ENCODE measurements at places on chromosomes 7 and 10. TPM values are rescaled to one million over a fixed set of nuclear protein-coding genes. Genes with fewer than 3 reads are reported as not detected.
A peak's percentile ranks its signal among the peaks of the same experiment; 100 is the strongest.

- H3K27me3 ChIP-seq = no peaks in the 10 kb centered on the region
- H3K36me3 ChIP-seq = no peaks in the 10 kb centered on the region
- no peak for DNase-seq
- no peak overlapping the region for H3K4me3 ChIP-seq
Measured at GRCh38 chr10:9244864-9245263, 1190.4 kb downstream of the GATA3 start.

GRCh38 chr7:142451296-142451695 is 193.4 kb upstream of the PRSS58 start:
- no peak overlapping the region for H3K4me3 ChIP-seq
- H3K4me1 ChIP-seq = no peaks in the 10 kb centered on the region
- no peak overlapping the region for H3K27ac ChIP-seq
- no peak for DNase-seq
- no peaks in the 10 kb centered on the region for H3K36me3 ChIP-seq
- no peaks in the 10 kb centered on the region for H3K27me3 ChIP-seq

DNA sequence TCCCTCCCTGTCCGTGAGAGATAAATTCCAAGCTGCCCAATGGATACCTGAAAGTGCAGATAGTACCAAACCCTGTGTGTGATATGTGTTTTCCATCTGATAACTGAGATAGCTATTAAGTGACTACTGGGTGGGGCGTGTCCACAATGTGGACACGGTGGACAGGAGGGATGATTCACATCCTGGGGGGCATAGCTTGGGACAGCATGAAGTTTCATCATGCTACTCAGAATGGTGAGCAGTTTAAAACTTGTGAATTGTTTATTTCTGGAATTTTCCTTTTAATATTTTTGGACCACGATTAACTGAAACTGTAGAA is 158.6 kb downstream of the CREB5 start:
- H3K4me3 ChIP-seq = no peak overlapping the region
- H3K27ac ChIP-seq = no peak overlapping the region
- H3K27me3 ChIP-seq = no peaks in the 10 kb centered on the region
- H3K4me1 ChIP-seq = peaks cover 3% of the 10 kb centered on the region
- no peak for DNase-seq
- H3K36me3 ChIP-seq = no peaks in the 10 kb centered on the region

DNA sequence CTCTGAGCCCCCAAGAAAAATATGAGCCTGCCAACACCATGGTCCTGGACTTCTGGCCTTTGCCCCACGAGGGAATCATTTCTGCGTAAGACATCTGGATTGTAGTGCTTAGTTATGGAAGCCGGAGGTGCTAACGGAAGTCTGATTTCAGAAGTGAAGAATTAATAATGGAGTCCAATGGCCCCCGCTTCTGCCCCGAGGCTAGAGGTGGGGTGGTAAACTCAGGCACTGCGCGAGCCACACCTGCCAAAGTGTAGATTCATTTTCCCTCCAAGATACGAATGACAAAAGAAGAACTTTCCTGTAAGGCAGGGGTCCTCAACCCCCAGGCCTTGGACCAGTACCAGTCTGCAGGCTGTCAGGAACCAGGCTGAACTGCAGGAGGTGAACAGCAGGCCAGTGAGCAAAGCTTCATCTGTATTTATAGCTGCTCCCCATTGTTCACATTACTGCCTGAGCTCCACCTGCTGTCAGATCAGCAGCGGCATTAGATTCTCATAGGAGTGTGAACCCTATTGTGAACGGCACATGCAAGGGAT is 22.3 kb downstream of the CNPY1 start:
- H3K4me3 ChIP-seq = no peak overlapping the region
- DNase-seq = no peak
- H3K36me3 ChIP-seq = no peaks in the 10 kb centered on the region
- H3K27ac ChIP-seq = no peak overlapping the region
- H3K27me3 ChIP-seq = peaks cover 62% of the 10 kb centered on the region

DNA sequence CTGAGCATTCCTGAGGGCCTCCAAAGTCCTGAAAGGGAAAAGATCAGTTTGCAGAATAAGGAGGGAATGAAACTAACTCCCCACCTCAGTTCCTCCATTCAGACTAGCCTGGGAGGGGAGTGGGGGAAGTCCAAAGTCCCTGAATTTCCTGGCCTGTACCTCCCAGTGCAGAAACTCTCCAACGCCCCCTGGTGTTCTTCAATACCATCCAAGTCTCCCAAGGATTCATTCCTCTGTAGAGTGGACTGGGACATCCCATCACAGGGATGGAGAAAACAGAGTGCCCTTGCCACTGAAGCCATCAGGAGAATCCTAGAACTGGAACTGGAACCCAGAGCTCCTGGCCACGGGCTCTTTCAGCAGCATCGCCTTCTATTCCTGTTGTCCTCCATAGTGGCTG is 1.6 kb upstream of the COL13A1 start:
- H3K36me3 ChIP-seq = no peaks in the 10 kb centered on the region
- H3K27ac ChIP-seq = no peak overlapping the region
- DNase-seq = peak; percentile 87
- H3K4me1 ChIP-seq = no peaks in the 10 kb centered on the region
- H3K27me3 ChIP-seq = no peaks in the 10 kb centered on the region

DNA sequence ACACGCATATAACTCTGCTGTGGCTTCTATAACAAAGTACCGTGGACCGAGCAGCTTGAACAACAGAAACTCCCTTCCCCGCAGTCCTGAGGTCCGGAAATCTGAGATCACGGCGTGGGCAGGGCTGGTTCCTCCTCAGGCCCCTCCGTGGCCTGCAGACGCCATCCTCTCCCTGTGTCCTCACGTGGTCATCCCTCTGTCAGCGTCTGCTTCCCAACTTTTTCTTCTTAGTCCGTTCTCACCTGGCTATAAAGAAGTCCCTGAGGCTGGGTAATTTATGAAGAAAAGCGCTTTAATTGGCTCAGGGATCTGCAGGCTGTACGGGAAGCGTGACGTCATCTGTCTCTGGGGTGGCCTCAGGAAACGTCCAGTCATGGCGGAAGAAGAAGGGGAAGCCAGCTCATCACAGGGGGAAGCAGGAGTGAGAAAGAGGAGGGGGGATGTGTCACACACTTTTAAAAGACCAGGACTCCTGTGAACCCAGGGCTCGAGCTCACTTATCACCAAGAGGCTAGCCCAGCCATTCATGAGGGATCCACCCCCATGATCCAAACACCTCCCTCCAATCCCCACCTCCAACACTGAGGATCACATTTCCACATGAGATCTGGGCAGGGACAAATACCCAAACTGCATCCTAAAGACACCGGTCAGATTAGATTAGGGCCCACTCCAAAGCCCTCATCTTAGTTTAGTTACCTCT is 91.2 kb upstream of the INSIG1 start:
- no peaks in the 10 kb centered on the region for H3K36me3 ChIP-seq
- peaks cover 8% of the 10 kb centered on the region for H3K27me3 ChIP-seq
- peak; percentile 62 for DNase-seq
- H3K4me3 ChIP-seq = peak overlapping the region; percentile 50
- no peaks in the 10 kb centered on the region for H3K4me1 ChIP-seq

GRCh38 chr7:135405969-135406368 is 103.9 kb downstream of the CNOT4 start:
- H3K4me3 ChIP-seq = no peak overlapping the region
- DNase-seq = no peak
- H3K27me3 ChIP-seq = no peaks in the 10 kb centered on the region

- H3K27ac ChIP-seq = peak overlapping the region; percentile 37
- peak; percentile 72 for DNase-seq
- no peaks in the 10 kb centered on the region for H3K27me3 ChIP-seq
Measured at GRCh38 chr7:151705636-151706276, 171.2 kb downstream of the PRKAG2 start.

DNA sequence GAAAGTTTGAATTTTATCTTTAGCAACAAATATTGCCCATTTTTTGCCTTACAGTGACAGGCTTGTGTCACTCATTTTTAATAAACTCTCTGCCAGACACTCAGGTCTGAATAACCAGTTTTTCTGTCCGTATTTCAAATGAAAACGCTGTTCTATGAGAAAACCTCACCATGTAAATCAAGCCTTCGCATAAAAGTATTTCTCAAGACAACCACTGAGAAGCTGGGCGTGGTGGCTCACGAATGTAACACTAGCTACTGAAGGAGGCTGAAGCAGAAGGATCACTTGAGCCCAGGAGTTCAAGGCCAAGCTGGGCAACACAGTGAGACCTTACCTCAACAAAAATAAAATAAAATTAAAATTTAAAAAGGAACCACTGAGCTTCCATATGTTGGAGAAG is 339.3 kb downstream of the PARD3 start:
- no peak overlapping the region for H3K4me3 ChIP-seq
- no peaks in the 10 kb centered on the region for H3K36me3 ChIP-seq
- H3K27me3 ChIP-seq = no peaks in the 10 kb centered on the region
- no peak overlapping the region for H3K27ac ChIP-seq

GRCh38 chr10:63236113-63236935 is 103.2 kb downstream of the NRBF2 start:
- H3K4me1 ChIP-seq = peaks cover 28% of the 10 kb centered on the region
- peak overlapping the region; percentile 79 for H3K27ac ChIP-seq
- no peak overlapping the region for H3K4me3 ChIP-seq
- no peaks in the 10 kb centered on the region for H3K27me3 ChIP-seq
- H3K36me3 ChIP-seq = no peaks in the 10 kb centered on the region

DNA sequence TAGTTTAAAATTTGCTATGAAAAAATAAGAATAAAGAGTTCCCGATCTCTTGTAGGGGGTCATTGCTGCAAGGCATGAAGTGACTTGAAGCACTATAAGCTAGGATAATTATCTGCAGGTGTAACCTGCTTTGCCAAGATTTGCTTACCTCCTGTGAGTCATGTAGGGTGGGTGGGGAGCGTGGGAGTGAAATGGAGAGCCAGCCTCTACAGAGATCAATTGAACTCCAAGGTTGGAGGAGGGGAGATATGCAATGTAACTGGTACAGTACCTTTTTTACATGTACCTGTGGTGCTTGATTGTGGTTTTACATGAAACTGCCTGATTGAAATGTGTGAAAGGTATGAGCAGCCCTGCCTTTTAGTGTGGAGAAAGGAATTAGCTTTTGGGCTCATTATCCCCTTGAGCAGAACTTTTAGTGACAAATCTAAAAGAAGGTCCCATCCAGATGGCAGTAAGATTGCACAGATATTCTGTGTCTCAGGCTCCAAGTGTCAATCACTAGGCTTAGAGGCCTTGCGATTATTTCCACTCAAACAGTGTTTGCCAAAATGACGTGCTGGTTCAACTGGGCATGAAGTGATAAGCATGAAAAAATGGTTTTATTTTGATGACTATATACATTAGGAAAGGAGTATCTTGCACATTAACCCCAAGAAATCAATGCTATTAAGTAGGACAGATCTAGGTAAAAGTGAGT is 138.6 kb upstream of the GRB10 start:
- H3K36me3 ChIP-seq = no peaks in the 10 kb centered on the region
- no peaks in the 10 kb centered on the region for H3K4me1 ChIP-seq

- H3K27ac ChIP-seq = no peak overlapping the region
Measured at GRCh38 chr7:112120696-112121217, 85.4 kb downstream of the DOCK4 start.

- no peak overlapping the region for H3K4me3 ChIP-seq
- H3K4me1 ChIP-seq = peaks cover 4% of the 10 kb centered on the region
- no peaks in the 10 kb centered on the region for H3K27me3 ChIP-seq
- H3K36me3 ChIP-seq = no peaks in the 10 kb centered on the region
- H3K27ac ChIP-seq = no peak overlapping the region
Measured at GRCh38 chr10:43574906-43575305, 490 bp upstream of the ZNF239 start.

DNA sequence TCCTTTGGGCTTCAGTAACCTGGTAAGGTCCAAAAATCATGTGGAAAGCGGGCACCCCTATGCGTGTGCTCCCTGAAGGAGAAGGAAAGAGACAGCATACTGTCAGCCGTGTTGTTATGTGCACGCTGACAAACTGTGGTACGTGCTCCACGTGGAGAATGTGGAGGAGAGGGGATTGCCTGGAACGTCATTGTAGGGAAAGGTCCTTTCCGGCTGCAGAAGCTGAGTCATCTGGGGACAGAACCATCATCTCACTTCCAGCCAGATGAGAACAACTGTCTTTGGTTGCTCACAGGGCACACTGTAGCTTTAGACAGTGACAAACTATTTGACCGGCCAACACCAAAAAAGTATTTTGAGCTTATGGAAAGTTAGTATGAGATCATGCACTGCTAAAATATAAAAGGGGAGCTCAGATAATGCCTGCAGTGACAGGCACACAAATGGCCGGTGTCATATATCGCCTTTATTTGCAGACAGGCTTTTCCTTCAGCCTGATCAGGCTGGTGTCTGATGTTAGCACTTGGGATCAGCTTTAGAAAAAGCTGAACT is 38.8 kb upstream of the GRB10 start:
- H3K27me3 ChIP-seq = no peaks in the 10 kb centered on the region
- H3K36me3 ChIP-seq = no peaks in the 10 kb centered on the region
- peak; percentile 14 for DNase-seq
- H3K4me1 ChIP-seq = no peaks in the 10 kb centered on the region

GRCh38 chr7:116591202-116592040 is 66.6 kb downstream of the CAV1 start:
- no peaks in the 10 kb centered on the region for H3K36me3 ChIP-seq
- DNase-seq = no peak
- H3K4me1 ChIP-seq = peaks cover 13% of the 10 kb centered on the region
- H3K27me3 ChIP-seq = no peaks in the 10 kb centered on the region
- H3K27ac ChIP-seq = no peak overlapping the region
- H3K4me3 ChIP-seq = no peak overlapping the region

DNA sequence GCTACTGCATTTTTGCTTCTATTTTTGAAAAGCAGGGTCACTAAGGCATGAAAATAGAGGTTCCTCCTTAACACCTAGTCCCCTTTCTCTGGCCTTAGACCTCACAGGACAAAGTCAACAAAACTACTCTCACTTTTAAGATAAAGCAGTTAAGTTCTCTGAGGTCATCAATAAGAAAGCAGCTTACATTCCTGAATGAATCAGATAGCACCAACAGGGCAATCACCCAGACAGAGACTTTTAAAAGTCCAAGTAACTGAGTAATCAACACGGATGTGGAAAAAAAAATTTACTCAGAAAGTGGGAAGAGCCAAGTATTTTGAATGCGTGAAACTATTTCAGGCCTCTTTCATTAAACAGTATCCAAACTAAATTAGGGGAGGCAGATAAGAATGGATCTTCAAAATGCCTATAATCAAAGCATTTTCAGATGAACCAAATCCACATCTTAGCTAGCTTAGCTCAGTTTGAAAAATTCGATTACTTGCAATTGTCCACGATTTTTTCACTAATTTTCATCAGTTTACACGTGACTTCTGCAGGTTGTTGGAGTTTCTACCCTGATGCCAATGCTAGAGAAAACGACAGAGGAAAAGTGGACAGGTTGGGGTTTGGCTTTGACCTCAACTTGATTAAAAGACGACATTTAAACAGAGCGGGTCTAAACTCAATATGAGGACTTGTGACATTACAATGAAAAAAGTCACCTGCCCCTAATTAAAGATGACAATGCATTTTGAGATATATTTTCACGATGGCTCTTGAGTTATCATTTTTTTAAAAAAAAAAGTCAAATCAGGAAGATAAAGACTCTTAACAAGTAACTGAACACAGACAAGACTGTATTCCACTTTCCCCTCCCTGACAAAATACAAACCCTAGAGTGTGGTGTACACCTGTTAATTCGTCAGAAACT is 1.6 kb downstream of the BEND7 start:
- H3K4me3 ChIP-seq = no peak overlapping the region
- H3K4me1 ChIP-seq = no peaks in the 10 kb centered on the region
- H3K27me3 ChIP-seq = peaks cover 26% of the 10 kb centered on the region
- H3K36me3 ChIP-seq = no peaks in the 10 kb centered on the region
- peak; percentile 15 for DNase-seq

The CTAGE15 gene
- 5.9 TPM for total RNA-seq

The NFE2L3 gene
- total RNA-seq = 6.5 TPM

The SKAP2 gene
- total RNA-seq = 37.7 TPM

The NRAP gene
- not detected for total RNA-seq

The EVX1 gene
- total RNA-seq = not detected

The SEMA3D gene
- total RNA-seq = 4.6 TPM

The PWWP2B gene
- total RNA-seq = 33.4 TPM

The ZNF800 gene
- total RNA-seq = 32.5 TPM

The TWIST1 gene
- 0.77 TPM for total RNA-seq

The PLAU gene
- total RNA-seq = 23.0 TPM

All from lung (tissue), 17 donors.